ENCODE measurements at places on chromosomes 5 and 9.

DNA sequence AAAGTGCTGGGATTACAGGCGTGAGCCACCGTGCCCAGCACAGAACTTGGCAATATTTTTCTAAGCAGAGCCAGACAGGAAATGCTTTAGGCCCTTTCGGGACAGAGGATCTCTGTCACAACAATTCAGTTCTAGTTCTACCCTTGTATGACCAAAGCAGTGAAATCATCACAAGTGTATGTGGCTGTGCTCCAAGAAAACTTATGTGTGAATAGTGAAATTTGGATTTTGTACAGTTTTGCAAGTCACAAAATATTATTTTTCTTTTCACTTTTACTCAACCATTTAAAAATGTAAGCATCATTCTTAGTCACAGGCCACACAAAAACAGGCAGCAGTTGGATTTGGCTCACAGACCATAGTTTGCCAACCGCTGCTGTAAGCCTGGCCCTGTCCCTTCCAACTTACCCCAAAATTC lies 20.4 kb upstream of the PRUNE2 start:
- DNase-seq: no peak

DNA sequence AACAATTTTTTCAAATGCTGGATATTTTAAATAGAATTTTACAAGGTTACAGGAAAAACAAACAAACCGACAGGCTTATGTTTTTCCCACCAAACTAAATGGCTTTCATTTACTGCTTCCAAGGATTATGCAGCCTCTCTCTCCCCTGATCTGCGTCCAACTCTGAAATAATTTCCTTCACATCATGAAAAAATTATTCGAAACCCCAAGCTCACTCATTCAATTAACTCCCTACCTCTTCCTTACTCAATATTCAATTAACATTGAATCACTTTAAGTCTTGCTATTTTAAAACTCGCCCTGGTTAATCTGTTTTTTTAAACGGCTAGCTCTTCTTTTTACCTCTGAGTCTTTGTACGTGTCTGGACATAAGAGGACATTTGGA lies 336.2 kb downstream of the AGTPBP1 start:
- no peak for DNase-seq

- no peak for DNase-seq
These were observed 28.4 kb upstream of the LTC4S start for GRCh38 chr5:179765400-179765799.

DNA sequence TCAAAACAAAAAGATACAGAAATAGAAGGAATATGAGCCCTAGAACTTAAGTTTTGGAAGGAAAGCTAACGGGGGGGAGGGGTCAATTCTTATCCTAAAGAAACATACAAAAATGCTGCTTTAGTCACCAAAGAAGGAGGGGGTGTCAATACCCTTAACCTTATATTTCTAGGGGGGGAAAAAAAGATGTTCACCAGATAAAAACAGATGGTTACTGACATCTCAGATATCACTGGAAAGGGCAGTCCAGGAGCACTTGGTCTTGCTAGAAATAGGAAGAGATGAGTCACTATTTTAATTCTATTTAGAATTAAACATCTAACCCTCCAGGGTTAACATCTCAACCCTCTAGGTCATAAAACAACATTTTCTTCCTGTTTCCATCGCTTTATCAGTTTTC lies 1.7 kb downstream of the DIAPH1 start:
- no peak for DNase-seq

GRCh38 chr9:136925414-136926153 lies 19.0 kb downstream of the FBXW5 start:
- no peak for DNase-seq

- no peak for DNase-seq
These were observed 23.7 kb upstream of the OTULINL start for GRCh38 chr5:14557791-14558415.

- no peak for DNase-seq
These were observed 269.2 kb downstream of the ACTL7B start for GRCh38 chr9:108586471-108587139.

DNA sequence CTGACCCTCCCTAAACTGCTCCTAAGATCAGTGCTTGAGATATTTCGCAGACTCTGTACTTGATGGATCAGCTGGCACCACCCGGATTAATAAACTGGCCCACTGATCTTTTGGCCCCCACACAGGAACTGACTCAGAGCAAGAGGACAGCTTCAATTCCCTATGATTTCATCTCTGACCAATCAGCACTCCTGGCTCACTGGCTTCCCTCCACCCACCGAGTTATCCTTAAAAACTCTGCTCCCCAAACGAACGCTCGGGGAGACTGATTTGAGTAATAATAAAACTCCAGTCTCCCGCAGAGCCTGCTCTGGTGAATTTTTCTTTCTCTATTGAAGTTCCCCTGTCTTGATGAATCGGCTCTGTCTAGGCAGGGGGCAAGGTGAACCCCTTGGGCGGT lies 36.5 kb upstream of the CD180 start:
- DNase-seq: no peak

GRCh38 chr9:14140096-14140697 lies 173.7 kb downstream of the NFIB start:
- no peak for DNase-seq

DNA sequence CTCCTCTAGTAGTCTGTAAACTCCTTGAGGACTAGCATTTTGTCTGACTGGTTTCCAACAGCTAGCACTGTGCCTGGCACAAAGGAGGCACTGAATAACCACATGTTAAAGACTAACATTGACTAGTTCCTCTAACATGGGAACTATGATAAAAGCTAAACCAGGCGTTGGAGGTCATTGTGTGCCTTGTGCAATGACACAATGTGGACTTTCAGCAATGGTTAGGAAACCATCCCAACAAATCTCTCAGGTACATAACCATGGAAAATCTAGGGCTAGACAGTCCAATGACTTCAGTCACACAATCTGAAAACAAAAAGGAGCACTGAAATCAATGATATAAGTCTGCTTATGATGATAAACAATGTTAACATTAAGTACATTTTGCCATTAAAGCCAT lies 200.6 kb downstream of the DCP2 start:
- no peak for DNase-seq

GRCh38 chr5:158914008-158915000 lies 185.4 kb downstream of the EBF1 start:
- no peak for DNase-seq

GRCh38 chr9:33426843-33427293 lies 20.5 kb downstream of the AQP3 start:
- DNase-seq: no peak

GRCh38 chr5:76685704-76686103 lies 30.2 kb upstream of the F2R start:
- no peak for DNase-seq

Data from activated CD4-positive, CD25-positive, alpha-beta regulatory T cell treated with anti-CD3 and anti-CD28 coated beads, Interleukin-2, amount 50 U/mL, for 16 hours (primary cell).